Naive thymus-derived CD8-positive, alpha-beta T cell (primary cell): ENCODE measurements at places on chromosomes 7 and 10. TPM values are rescaled to one million over a fixed set of nuclear protein-coding genes. Genes with fewer than 3 reads are reported as not detected.
A peak's percentile ranks its signal among the peaks of the same experiment; 100 is the strongest.

- no peak for DNase-seq
Measured at GRCh38 chr10:124127965-124128810, 34.8 kb upstream of the CHST15 start.

Gene IFIT1B
- total RNA-seq: not detected

GRCh38 chr7:3431306-3431705 lies 130.3 kb downstream of the SDK1 start:
- no peak for DNase-seq

Gene AMPH
- total RNA-seq: not detected

DNA sequence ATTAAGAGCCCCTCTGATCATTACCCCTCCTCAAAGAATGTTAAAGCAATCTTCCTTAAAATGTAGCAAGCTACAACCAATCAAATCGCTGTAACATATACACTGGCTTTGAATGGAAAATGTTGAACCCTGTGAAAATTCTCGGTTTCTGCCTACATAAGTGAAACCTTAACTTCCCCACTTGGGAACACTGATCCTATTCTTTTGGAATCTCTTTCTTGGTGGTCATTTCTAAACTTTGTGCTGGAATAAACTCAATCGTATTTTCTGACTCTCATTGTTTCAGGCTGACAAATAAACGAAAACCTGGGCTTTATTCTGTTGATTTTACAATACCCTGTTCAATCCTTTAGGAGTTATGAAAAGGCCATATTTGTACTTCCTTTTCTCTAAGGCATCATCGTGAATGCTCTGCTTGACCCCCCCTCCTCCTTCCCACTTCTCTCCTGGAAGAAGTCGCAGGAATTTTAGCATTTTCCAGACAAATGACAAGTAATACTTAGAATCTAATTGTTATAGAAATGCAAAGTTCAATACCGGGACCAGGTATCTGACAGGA lies 155.1 kb upstream of the FAM13C start:
- no peak for DNase-seq

DNA sequence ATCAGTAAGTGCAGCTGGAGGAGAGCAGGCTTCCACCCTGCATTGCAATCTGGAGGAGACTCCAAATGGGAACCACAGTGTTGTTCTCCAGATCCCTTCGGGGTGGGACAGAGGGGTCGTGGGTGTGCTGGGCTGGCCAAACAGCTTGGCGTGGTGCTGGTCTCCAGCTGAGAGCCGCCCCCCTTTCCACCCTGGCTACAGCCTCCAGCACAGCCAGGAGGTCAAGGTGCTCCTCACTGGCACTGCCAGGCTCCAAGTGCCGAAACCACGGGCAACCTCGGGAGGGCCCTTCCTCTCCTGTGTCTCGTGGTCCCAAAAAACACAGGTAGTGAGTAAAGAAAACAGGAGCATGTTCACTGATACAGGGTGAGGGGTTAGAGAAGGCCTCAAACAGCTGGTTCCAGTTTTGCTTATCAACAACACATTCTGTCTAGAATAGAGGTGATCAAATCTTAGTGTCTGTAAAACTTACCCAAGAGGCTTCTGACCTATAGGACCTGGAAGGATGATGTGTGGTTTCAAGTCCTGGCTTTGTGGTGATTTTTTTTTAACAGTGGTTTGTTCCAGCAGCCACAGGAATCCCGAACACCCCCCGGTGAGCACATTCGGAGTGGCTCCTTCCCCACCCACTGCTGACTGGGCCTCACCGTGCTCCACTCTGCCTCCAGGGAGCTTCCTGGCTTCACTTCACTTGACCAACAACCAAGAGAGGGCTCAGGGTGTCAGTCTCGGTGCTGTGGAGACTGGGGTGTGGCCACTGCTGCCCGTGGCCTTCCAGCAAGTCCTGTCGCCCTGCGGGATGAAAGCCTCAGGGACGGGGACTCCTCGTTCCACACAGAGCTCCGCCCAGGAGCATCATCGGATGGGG lies 31.2 kb upstream of the EN2 start:
- no peak for DNase-seq

Gene CCDC186
- total RNA-seq: 42.4 TPM

- no peak for DNase-seq
Measured at GRCh38 chr10:132493246-132493755, 44.3 kb upstream of the INPP5A start.

DNA sequence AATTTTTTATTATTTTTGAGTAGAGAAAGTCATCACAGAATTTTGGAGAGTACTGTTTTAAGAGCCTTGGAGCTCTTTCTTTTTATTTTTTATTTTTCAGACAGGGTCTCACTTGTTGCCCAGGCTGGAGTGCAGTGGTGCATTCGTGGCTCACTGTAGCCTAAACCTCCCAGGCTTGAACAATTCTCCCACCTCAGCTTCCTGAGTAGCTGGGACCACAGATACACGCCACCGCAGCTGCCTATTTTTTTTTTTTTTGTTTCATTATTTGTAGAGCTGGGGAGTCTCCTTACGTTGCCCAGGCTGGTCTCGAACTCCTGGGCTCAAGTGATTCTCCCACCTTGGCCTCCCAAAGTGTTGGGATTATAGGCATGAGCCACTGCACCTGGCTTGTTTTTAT lies 10.6 kb downstream of the CPA4 start:
- no peak for DNase-seq

DNA sequence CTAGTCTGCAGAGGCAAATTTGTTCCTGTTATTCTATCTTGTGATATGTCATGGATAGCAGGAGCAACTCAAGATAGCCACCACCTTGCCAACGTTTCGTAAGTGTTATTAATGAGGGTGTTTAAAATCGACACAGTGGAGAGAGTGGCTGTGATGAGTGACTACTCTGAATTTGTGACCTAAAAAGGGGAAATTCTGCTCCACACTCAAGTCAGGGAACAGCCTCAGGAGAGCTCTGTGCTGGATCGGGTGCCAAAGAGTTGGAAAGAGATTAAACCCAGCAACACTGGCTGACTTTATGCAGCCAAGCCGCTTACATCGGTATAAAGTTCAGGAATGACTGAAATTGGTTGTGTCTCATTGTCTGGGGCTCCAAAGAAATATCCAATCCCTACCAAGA lies 9.5 kb downstream of the TACC2 start:
- DNase-seq: no peak

DNA sequence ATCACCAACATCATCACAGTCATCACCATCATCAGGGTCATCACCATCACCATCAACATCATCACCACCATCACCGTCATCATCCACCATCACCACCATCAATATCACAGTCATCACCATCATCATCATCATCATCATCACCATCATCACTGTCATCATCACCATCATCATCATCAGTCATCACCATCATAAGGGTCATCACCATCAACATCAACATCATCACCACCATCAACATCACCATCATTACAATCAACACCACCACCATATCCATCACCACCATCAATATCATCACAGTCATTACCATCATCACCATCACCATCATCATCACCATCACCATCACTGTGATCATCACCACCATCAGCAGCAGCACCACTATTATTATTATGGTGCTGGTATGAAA lies 218.9 kb downstream of the TNS3 start:
- DNase-seq: no peak

Gene OR2A1
- total RNA-seq: not detected

Gene SPACDR
- total RNA-seq: 4.0 TPM

GRCh38 chr10:95260909-95261552 lies 29.8 kb downstream of the PDLIM1 start:
- DNase-seq: no peak

- DNase-seq: no peak
Measured at GRCh38 chr7:2312267-2312929, 1.8 kb downstream of the SNX8 start.

Gene GNA12
- 21.4 TPM for total RNA-seq

Gene FAM237B
- total RNA-seq: not detected

GRCh38 chr10:5076615-5077014 lies 17.6 kb upstream of the AKR1C3 start:
- DNase-seq: no peak

Gene NPY
- not detected for total RNA-seq

DNA sequence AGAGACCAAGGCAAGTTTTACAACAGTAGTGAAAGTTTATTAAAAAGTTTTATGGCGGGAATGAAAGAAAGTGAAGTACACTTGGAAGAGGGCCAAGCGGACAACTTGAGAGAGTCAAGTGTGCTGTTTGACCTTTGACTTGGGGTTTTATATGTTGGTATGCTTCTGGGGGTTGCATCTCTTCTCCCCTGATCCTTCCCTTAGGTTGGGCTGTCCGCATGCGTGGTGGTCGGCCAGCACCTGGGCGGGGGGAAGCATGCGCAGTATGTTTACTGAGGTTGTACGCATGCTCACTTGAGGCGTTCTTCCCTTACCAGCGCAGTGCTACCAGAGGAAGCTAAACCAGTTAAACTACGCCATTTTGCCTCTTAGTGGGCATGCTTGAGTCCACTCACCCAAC lies 31.9 kb downstream of the NUP42 start:
- DNase-seq: no peak

GRCh38 chr7:142482891-142483658 lies 225.2 kb upstream of the PRSS58 start:
- DNase-seq: peak; percentile 24

DNA sequence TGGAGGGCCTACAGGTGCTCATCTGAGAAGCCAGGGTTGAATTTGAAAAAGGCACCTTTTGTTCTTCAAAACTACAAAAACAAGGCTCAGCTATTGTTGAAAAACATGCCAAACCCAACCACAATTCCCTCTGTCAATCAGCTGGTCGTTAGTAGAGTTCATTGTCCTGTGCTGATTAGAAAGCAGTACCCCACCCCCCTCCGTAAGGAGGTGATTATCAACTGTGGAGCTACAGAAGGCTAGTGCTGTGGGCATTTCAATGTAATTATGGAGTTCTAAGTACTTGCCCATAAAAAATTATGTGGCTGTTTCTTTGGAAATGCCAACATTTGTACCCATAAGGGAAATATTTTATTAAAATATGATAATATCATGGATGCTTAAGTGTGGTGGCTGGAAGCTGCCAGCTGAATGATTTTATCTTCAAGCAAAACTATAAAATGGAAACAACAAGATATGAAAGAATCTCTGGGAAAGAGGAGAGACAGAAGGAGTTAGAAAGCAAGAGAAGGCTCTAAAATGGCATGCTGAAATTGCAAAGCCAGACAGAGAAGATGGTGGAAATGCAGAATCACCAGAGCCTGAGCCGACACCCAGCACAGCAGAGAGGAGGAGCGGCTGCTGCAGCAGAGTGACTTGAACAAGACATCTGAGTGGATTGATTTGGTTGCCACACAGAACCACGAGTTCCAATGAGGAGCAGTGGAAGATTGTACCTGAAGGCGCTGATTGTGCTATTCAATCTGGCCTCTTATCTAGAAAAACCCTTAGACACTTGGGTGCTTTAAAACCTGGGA lies 179.5 kb upstream of the LRGUK start:
- DNase-seq: no peak

Gene PHKG1
- total RNA-seq: 2.9 TPM

- DNase-seq: no peak
Measured at GRCh38 chr10:124062390-124062789, 31.0 kb downstream of the CHST15 start.

- DNase-seq: no peak
Measured at GRCh38 chr7:11237742-11238141, 264.1 kb downstream of the PHF14 start.

- DNase-seq: no peak
Measured at GRCh38 chr7:66697449-66698438, 42.8 kb upstream of the RABGEF1 start.

DNA sequence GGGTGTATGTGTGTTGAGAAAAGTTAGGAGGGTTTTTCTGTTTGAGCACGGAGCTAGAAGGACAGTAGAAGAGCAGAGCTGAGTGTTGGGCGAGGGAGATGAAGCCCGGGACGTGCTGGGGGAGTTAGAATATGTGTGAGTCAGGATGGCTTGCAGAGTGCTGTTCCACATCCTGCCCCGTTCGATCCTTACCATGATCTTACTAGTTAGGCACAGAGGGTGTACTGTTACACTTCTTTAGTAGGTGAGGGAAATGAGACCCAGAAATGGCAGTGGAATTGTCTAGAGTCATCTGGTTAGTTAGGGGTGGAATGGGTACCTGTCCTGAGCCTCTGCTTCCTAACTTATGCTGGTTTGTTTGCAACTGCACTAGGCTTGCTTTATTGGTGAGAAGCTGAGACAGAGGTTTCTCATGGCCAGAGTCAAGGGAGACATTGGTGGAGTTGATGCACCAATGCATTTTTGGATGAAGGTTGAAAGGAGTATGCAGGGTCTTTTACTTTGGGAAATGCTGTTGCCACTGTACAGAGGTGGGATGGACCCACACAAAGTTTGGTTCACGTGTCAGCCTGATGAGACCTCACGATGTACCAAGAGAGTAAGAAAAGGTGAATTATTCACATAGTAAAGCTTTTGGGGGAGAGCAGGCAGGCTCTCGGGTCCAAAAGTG lies 42.4 kb downstream of the CCNY start:
- DNase-seq: no peak

Gene CFAP70
- 6.7 TPM for total RNA-seq

- DNase-seq: no peak
Measured at GRCh38 chr7:73838642-73839041, 3.7 kb downstream of the METTL27 start.

DNA sequence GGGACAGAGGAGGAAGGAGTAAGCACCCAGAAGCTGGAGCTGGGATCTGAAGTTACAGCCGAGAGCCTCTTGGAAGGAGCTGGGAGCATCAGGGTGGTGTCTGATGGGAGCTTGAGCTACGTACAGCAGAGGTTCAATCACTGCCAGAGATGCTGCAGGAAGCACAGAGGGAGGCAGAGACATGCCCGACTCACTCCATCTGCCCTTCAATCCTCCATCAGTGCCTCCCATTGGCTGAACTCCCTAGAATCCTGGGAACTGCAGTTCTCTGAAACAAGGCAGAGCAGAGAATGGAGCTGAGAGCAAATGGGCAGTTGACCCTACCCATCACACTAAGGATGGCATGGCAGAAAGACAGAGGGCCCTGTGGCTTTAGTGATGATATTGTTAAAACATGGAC lies 40.0 kb upstream of the CTBP2 start:
- no peak for DNase-seq

DNA sequence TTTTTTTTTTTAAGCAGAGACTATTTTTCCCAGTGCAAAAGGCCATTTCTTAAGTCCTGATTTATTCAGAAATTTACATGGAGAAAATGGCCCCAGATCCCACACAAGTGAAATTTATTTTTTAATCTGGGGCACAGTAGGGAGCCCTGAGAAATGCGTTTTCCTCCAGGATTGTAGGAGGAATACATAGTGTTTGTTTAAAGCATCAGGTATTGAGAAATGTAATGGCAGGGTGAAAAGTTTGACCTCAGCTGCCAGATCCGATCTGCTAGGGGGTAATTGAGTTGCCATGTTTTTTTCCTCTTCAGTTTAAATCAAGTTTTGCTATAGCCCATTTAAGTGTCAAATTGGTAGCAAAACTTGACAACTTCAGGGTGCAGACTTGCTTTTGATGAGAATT lies 110.0 kb downstream of the LRMDA start:
- no peak for DNase-seq
